ENCODE measurements at places on chromosomes 16 and 17.

GRCh38 chr16:85167589-85168537 lies 55.6 kb upstream of the CIBAR2 start:
- DNase-seq = no peak

DNA sequence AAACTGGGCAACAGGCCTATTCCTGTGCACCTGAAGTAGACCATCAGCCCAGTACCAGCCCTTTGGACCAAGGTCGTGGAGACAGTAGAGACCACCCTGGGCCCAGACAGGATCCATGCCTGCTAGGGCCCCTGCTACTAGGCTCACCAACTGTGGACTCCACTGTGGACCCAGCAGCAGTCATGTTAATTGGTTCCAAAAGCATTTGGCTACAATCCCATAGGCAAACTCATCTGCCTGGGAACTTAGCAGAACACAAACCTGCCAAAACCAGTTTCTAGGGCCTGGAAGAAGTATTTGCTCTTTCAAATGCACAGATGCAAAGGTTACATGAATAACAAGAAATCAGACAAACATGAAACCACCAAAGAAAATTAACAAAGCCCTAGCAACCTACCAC lies 53.1 kb downstream of the ACSM2A start:
- no peak for DNase-seq

DNA sequence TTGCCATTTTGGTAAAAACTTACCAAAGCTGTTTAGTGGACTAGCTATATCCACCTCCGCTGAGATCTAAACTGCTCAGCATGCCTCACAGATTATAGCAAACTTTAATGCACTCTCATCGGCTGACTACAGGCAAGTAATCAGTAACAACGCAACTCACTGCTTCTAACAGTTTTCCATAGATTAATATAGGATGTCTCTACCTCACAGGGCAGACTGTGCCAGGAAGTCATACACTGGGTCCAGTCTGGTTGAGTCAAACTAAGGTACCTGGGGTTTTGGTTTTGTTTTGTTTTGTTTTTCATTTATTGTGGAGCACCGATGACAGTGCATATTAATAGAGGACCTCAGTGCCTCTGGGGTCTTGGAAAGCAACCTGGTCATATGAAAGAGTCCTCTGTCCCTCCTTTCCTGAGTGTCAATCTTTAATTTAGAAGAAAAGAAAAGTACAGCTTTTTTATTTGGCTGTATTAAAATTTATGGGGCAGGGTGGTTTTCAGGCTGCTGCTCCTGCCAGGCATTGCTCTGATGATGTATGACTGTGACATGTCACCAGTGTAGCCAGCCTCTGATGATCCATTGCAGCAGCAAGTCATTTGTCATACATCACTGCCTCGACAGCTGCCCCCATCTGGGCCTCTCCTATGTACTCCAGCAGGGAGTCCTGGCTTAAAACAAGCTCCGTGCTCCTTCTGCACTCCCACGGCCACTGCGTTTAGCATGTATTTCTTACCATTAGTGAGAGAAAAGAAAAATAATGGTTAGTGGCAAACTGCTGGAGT lies 854.1 kb downstream of the KCNJ2 start:
- no peak for DNase-seq

- no peak for DNase-seq
These were observed 70.8 kb upstream of the TRAP1 start for GRCh38 chr16:3787924-3788661.

GRCh38 chr16:56636616-56637413 lies 1.7 kb upstream of the MT1A start:
- no peak for DNase-seq

DNA sequence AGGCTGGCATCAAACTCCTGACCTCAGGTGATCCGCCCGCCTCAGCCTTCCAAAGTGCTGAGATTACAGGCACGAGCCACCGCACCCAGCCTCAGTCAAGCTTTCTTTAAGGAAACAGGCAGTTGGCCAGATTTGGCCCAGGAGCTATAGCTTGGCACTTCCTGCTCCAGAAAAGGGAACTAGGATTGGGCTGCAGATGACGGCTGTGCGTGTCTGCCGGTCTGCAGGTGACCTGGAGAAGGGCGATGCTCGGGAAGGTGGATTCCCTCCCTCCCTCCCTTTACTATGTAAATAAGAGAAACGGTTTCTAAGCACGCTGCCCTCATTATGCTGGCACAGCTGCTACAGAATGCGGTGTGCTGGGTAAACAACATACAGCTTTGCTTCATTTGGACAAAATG lies 215.9 kb downstream of the RPTOR start:
- no peak for DNase-seq

DNA sequence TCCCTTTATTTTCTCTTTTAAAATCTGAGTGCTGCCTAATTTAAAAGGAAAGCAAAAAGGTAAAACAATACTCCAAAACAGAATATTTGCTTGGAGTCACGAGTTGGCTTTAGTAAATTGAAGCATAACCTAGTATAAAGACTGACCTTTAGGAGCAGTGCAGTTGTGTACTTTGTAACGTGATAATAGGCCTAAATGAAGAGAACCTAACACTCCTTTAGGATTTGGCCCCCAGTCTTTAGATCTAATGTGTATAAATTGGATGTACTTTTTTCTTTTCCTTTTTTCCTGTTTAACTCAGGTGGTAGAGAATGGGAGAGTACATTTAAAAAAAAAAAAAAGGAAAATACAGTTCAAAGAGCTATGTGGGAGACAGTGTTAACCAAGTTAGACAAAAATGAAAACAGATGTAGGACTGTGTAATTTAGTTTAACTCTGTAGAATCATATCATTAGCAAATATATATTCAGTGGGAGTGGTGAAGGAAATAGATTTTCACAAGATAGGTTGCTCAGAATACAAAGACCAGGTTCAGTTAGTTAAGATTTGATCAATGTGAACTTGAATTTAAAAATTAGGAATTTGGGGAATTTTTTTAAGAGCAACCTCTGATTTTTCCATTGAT lies 16.8 kb downstream of the CPD start:
- DNase-seq = no peak

DNA sequence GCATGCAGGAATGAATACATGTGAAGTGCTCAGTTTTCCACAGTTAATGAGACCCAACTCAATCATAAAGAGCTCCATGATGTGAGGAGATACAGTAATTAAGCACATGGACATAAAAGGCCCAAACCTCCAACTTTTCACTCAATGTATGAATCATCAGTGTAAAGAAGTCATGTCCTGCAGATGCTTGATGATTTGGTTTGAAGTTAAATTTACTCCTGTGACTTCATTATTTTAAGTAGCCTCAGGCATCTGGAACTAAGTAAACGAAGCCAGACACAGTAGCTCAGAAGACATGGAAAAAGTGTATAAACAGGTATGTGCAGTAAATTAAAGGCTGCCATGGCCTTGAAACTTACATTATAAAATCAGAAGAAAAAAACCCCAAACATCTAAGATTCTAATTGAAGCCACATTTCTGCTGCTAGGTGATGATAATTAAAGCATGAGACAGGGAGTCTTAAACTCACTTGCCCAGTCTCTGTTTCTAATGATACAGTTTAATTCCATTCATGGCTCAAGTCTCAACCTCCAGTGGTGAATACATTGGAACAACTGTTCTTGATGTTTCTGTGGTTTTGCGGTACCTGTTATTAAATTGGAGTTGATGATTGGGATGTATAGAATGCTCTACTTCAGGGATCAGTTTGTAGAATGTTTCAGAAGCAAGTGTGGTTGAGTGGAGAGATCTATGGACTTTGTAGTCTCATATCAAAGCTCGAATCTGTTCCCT lies 28.9 kb upstream of the CCL2 start:
- no peak for DNase-seq

GRCh38 chr16:87076331-87076949 lies 240.8 kb downstream of the C16orf95 start:
- no peak for DNase-seq

DNA sequence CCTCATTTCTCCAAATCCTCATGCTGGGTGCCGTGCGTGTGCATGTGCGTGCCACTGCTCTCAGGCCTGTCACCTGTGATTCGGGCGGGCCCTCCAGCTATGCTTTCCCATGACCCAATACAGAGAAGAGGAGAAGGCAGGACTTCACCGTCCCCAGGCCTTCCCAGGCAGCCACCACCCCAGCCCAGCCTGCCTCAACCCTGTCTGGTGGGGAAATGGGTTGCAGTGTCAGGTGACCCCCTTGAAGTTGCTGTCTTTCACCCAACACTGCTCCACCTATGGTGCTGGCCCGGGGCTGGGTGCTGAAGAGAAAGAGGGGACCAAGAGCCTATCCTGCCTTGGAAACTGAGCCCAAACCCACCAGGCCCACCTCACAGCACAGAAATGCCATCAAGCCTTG lies 94.7 kb downstream of the GOSR1 start:
- DNase-seq = no peak

DNA sequence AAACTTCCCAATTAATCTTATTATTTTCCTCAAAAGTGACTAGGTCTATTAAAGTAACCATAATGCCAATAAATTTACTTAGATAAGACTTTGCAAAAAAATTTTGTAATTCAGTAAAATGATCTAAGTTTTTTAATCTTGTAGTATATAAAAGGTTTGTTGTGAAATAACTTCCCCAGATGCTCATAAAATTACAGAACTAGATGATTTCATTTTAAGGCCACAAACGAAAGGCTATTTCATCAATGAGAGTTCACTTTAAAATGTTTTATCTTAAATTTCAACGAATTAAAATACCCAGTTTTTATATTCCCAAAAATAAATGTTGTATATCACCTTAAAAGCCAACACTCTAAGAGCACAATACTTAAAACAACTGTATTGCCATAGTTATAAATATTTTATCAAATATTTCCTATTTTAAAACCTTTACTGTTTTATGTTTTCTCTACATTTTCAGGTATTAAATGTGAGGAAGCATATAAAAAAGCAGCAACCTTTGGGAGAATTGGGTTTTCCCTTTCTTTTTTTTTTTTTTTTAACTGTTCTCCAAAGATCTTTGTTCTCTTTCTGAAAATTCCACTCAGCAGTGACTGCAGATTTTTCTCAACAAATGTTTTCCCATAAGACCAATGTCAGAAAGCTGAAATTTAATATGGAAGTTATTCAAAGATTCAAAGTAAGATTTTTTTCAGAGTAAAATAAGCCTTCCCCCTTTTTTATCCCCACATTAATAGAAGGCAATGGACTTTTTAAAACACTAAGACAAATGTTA lies 169.9 kb downstream of the CYB561 start:
- no peak for DNase-seq

- DNase-seq = no peak
These were observed 100.3 kb downstream of the IRX5 start for GRCh38 chr16:55030944-55031343.

DNA sequence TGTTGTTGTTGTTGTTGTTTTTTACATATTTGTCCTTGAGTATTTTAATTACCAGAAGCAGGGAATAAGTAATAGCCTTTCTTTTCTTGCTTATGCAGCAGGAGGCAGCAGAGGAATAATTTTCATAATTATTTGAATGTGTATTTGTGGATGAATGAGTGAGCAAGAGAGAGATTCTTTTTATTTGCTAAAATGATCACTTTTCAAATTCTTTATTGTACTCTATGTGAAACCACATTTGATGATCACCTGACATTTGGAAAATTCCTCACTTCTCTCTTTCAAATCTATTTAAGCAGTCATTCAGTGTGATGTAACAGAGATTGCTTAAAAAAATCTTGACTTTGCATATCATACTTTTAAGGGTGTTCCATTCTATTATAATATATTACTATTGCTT lies 223.6 kb downstream of the BCAS3 start:
- no peak for DNase-seq

GRCh38 chr16:87303431-87303930 lies 13.7 kb downstream of the C16orf95 start:
- DNase-seq = no peak

- DNase-seq = no peak
These were observed 406.8 kb downstream of the UTP18 start for GRCh38 chr17:51666971-51667705.

GRCh38 chr16:51391798-51392511 lies 240.9 kb upstream of the SALL1 start:
- no peak for DNase-seq

DNA sequence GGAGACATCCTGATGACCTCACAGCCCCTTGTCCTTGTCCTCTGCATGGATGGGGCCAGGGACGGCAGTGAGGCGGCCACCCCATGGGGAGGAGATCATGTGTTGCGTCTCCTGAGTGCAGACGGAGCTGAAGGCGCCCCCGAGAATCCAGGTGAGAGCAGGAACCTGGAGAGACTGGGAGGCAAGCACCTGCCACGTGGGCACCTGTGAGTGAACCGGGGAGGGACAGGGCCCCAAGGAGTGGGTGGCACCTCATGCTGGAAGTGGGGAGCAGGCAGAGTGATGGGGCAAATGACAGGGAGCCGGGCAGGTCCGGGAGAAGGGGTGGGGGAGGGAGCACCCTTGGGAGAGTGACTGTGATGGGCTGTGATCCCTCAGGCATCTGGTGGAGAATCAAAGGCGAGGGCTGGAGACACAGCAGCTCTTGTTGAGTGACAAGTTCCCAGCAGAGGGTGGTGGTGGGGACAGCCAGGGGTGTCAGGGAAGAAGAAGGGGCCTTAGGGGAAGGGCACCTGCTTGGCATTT lies 174.3 kb upstream of the CHMP6 start:
- DNase-seq = no peak

- DNase-seq = no peak
These were observed 66.5 kb downstream of the MGAT5B start for GRCh38 chr17:76934561-76935320.

DNA sequence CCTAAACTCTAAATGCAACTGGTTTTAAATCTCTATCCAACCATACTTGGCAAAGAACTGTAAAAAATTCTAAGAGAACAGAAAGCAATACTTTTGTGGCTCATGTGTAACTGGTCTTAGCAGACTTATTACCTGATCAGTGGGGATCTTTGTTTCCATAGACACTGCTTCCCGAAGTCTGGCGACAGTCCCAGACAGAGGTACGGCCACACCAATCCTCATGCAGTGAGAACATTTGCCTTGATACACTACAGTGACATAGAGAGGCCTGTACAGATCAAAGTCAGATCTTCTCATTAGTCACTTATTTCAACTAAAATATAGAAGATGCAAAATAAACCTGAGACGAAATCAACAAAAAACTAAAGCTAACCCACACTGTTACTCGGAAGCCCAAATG lies 43.9 kb downstream of the USP31 start:
- no peak for DNase-seq

- DNase-seq = no peak
These were observed 34.2 kb downstream of the ZNF423 start for GRCh38 chr16:49821614-49822282.

GRCh38 chr16:48788475-48788874 lies 178.5 kb upstream of the N4BP1 start:
- no peak for DNase-seq

DNA sequence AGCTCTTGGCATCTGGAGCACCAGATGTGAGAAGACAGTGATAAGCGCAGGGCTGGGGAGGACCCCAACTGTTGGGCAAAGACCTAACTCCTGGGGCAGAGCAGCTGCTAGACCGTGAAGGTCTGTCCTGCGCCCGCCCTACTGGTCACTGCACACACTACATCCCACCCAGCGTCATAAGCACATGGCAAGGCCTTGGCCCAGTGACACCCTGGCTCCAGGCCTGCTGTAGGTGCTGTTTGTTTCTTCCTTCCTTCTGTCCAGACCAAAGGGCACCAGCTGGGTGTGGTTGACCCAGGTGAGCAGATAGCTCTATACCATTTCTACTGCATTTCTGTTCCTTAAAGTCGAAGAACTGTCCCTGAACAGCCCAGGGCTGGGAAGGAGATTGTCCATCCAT lies 6.4 kb downstream of the TRPV3 start:
- DNase-seq = no peak

GRCh38 chr17:731644-732066 lies 741 bp upstream of the TLCD3A start:
- DNase-seq = no peak
